ENCODE measurements at places on chromosomes 1 and 21.

DNA sequence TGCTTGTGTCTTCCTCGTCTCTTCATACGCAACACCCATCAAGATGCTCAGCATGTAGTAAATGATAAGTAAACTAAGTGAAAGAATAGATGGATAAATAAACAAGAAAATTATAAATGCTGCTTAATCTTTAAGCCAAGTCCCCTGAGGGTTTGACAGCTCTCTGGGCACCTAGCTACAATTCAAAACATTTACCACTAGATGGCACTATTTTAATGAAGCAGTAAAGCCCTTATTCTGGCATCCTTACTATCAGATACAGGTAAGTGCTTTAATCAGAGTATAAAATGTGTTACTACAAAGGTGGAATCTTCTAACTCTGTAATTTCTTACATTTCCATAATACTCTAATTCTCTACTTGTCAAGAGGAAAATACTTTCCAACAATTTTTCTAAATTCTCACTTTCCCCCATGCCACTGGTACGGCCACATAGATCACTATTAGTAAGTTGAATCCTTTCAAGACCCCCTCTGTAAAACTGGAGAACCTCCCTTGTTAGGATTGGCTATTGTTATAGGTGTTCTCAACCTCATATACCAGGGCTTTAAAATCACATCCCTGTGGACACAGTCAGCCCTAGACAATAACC lies 137.8 kb downstream of the BARHL2 start:
- peak; percentile 50 for DNase-seq

- DNase-seq = peak; percentile 47
These were observed 18.1 kb downstream of the CFAP45 start for GRCh38 chr1:159881622-159882526.

GRCh38 chr21:42304556-42305454 lies 10.4 kb downstream of the TFF3 start:
- no peak for DNase-seq

GRCh38 chr21:36813052-36813451 lies 114.1 kb downstream of the SIM2 start:
- no peak for DNase-seq

- DNase-seq = no peak
These were observed 6.2 kb upstream of the ZRANB2 start for GRCh38 chr1:71087060-71087459.

DNA sequence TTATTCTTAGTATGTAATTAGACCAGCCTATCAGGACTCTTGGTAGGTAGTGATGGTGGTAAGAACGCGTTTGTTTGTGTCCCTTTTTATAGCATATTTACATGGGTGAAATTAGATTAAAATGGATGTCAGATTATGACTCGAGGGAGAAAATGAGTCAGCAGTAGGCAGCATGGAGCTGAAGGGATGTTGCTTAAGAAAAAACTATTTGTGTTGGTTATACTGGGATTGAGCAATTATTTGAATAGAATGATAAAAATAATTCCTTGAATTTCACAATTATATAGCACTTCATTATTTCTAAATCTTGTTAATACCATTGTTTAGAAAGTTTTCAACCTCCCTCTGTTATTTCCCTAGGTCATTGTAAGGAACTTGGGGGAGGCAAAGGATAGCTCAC lies 348.8 kb downstream of the RYR2 start:
- DNase-seq = no peak

- no peak for DNase-seq
These were observed 296.3 kb downstream of the PRDM2 start for GRCh38 chr1:13996334-13996733.

DNA sequence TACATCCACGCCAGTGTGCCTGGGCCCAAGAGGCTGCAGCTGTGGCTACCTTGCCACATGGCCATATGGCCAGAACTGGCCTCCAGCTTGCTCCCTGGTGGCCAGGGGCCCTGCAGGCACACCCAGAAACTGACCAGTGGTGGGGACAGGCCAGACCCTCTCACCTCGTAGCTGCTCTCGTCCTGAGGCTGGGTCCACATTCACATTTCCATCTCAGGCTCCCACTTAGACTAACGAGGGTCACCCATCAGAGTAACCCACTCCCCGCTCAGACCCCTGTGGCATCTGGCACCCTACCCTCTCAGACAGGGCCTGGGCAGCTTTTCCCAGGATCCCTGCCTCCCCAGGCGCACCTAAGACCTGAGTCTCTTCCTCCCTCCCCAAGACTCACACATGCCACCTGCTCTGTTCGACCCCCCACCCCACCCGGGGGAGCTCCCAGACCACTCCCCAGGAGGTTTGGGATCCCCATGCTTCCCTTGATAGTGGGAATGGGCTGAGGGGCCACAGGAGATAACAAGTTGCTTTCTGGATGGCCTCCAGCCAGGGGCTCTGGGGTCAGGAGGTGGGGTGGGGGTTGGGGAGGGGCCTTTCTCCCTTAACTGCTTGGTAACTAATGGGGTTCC lies 21.3 kb upstream of the RNU1-4 start:
- no peak for DNase-seq

GRCh38 chr1:5975133-5975880 lies 16.9 kb downstream of the NPHP4 start:
- peak; percentile 5 for DNase-seq

- DNase-seq = peak; percentile 21
These were observed 9.9 kb downstream of the CNIH3 start for GRCh38 chr1:224626042-224626441.

DNA sequence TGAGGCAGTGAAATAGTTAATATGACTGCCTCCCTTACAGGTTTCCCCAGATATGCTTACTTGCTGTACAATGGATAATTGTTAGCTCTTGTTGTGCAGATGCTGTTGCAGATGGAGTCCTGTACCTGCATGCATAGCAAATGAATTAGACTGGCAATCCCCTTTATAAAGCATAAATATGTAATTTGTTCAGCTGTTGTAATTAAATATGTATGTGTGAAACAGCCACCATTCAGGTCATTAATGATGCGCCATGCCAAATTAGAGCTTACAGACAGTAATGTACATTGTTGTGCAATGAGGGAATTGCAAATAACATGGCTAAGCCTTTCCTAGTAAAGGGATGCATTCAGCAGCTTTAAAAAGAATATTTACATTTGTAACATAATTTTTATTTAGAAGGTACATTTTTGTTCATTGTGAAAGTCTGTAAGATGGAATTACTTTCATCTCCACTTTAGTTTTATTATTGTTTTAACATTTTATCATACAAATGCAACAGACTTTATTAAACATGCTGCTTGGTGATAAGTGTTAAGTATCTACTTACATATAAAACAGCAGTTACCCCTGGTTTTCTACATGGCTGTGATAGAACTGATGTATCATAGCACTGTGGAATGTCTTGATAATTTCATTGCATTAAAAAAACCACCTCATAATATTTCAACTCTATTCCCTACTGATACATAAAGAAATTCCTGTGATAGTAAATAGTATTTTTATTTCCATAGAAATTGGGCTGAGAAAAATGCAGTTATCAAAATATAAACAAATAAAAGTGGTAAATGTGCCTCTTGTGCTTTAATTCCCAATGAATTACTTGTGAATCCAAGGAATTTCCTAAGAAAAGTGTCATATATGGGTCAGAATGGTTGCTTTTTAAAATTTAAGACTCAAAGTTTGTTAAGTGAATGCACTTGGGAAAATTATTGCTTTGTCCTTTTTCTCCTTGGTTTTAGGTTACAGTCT lies 99.0 kb downstream of the NFIA start:
- peak; percentile 71 for DNase-seq

- no peak for DNase-seq
These were observed 20.6 kb upstream of the RSPO1 start for GRCh38 chr1:37655274-37655673.

DNA sequence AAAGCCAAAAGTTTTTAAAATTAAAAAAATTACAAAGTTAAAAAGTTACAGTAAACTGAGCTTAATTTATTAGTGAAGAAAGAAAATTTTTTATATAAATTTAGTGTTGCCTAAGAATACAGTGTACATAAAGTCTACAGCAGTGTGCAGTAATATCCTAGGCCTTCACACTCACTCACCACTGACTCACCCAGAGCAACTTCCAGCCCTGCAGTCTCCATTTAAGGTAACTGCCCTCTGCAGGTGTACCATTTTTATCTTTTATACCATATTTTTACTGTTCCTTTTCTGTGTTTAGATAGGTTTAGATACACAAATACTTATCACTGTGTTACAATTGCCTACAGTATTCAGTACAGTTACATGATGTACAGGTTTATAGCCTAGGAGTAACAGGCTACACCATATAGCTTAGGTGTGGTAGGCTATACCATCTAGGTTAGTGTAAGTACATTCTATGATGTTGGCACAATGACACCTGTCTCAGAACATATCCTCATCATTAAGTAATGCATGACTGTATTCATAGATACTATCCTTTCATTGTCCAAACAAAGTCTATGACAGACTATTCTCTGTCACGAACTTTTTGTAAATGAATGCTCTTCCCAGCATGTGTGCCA lies 78.6 kb upstream of the PBX1 start:
- DNase-seq = no peak
